ENCODE measurements at places on chromosomes 7 and 10.

DNA sequence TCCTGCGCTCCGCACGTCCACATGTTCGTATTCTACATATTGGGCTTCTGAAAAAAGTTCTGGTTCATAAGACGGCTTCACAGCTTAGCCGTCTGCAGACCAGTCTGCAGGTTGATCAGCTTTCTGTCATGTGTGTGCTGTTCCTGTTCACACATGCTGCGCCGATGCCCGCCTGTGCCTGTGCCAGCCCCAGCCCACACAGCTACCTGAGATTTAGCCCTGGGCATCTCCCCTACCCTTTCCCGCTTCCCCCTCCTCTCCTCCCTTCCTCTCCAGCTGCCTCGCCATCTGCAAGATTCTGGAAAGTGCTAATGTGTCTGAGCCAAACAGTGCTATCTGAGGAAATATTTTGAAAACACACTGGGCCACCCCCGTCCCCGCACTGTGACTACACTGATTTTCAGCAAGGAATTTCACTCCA is 7.1 kb downstream of the CHST3 start:
- DNase-seq: no peak

- DNase-seq: no peak
Observed at GRCh38 chr7:121633186-121633585, 237.1 kb upstream of the FAM3C start.

DNA sequence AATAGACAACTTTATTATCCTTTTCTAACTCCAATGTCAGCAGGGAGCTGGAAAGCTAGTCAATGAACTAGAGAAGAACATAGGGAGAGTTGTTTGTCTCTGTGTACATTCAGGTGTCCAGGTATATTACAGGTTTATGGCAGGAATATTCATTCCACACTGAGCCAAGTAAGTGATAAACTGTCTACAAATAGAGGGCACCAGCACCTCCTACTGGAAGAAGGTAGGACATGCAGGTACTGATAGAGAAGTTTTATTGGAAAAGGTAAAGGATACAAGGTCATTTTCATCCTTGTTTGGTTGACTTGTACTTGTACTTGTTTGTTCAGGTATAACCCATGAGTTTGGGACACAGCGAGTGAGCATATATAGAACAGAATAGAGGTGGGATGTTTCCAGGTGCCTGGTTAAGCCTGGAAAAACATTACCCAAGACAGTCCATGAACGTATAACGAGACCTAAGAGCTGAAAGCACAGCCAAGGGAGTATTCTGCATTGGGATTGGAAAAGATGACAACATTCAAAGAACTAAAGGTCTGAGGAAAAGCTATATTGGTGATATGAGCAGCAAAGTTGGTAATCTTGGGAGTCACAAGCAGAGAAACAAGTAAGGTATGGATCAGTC is 61.4 kb upstream of the PPP1R3C start:
- DNase-seq: peak; percentile 4

GRCh38 chr10:88253-88652 is 39.2 kb upstream of the TUBB8 start:
- DNase-seq: no peak

DNA sequence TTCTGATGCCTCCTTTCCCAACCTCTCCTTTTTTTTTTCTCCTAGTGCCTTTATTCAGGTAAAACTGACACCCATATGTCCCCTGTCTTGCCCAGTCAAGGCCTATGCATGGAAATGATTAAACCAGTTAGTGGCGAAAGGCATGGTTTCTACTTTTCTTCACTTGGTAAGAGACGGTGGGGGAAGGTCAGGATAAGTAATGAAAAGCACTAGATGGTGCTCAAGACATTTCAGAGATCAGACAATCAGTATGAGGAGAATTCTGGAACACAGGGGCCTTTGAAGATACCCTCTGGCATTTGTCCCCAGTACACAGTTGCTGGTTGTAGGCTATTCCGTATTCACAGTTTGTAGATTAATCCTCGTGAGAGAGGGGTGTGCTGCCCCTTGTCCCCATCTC is 121.2 kb downstream of the RTKN2 start:
- DNase-seq: no peak

Data from CD4-positive, alpha-beta T cell treated with Interleukin-6 for 4 hours (primary cell).